Prostate gland (tissue), 2 donors: ENCODE measurements at places on chromosomes 7 and 10. TPM values are rescaled to one million over a fixed set of nuclear protein-coding genes. Genes with fewer than 3 reads are reported as not detected.

- DNase-seq, result no peak
Measured at GRCh38 chr7:47031786-47032535, 550.0 kb downstream of the TNS3 start.

NPFFR1 gene
- total RNA-seq, result 1.1 TPM

HOXA3 gene
- total RNA-seq, result 3.1 TPM

DNA sequence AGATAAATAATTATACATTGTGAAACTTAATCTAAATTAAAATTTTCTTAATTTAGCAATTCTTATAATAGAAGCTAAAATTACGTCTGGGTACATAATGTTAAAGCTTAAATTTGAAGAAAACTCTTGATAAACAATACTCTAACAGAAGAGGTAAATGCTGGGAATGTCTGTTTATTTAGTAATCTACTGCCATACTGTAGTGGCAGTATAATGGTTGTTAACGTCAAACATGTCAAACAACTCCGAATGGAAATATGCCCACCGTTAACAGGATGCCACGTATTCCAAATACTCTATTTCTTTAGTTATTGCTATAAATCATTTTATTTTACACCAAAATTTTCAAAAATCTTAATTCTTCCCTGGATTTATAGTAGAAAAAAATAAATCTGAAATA lies 40.0 kb upstream of the PTPN12 start:
- no peak for DNase-seq

GRCh38 chr10:36324831-36325230 lies 682.7 kb upstream of the FZD8 start:
- no peak for DNase-seq

DNA sequence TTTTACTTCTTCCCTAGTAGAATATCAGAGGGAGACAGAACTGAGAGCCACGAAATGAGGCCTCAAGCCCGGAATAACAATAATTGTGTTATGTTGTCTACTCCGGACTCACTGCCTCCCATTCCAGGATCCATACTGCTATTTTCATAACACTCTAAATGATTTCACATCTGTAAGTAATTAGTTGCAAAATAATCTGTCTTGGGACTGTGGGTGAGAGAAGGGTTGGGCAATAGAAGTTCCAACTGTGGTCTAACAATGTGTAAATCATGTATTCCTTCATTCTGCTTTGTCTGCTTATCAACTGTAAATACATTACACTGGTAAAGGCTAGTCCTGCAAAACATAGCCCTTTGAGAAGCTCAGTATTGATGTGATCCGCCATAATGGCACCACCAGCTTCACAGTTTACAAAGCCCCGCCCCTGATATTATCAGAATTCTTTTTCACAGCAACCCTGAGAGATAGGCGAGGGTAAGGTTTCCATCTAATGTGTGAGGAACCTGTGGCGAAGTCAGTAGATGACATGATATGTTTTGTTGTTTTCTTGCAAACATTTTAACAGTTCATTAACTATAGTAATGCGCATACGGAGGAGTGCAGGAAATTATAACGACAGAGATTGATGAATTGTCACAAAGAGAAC lies 265.7 kb upstream of the BMPER start:
- DNase-seq, result no peak

MYPN gene
- 1.8 TPM for total RNA-seq

PTPN20 gene
- total RNA-seq, result 10.2 TPM

GPR26 gene
- total RNA-seq, result 0.23 TPM

HOXA9 gene
- 14.7 TPM for total RNA-seq

CUL2 gene
- 15.9 TPM for total RNA-seq

DNA sequence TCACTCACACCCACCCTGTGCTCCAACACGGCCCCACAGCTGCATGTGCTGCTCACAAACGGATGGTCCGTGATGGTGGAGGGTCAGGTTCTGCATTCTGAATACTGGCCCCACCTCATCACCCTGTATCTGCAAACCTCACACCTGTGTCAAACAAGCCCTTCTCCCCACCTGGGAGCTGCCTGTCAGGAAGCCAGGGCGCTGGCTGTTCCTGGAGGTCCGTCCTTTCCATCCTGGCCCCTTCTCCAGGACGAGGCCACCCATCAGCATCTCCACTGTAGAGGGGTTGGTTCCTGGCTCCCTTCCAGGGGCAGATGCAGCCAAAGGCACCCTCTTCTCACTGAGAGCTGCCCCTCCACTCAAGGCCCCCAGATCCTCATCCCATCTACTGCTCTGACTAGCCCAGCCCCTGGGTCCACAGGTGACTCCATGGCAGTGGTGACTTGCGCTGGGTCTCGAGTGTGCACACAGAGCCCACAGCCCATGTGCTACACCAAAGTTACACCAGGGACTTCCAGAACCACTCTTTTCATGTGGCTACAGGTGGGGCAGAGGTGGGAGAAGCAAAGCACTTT lies 229.4 kb downstream of the TNS3 start:
- DNase-seq, result no peak

GRCh38 chr10:93598157-93598556 lies 2.9 kb downstream of the RBP4 start:
- DNase-seq, result no peak

GRCh38 chr7:120992965-120993494 lies 4.5 kb downstream of the CPED1 start:
- DNase-seq, result no peak

SPDYE11 gene
- total RNA-seq, result not detected

DNA sequence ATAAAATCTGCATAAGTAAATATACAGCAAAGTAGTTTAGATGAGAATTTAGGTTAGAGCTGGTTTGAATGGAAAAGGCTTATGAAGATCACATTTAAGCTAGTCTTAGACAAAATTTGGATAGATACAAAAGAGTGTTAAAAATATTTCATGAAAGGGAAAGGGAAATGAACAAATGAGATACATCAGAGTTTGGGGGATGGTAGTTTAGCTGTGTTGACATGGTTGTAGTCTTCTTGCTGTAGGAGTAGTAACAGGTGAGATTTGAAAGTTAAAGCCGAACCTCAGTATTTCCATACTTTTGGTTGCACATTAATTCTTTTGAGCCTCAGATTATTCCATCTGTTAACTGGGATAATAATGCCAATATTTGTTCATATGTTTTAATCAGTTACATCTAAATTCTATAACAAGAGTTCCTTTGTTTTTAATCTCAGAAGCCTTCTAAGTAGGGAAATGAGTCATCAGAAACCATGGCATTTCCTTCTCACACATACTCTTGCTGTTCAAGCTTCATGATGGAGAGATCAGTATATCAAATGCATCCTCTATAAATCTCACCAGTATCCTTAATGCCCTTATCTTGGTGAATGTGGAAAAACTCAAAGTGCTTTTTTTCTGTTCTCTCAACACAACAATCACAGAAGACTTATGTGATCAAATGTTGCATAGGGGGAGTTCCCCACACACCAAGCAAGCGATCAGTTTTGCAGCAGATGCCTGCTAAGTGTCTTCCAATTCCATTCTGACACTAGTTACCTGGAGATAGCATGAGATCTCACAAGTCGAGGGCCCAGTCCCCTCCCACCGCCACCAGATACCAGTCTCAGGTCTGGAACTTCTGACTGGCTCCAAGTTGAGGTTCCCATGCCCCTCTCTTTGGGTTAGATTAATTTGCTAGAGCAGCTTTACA lies 84.7 kb downstream of the MAPK8 start:
- DNase-seq, result no peak

PLAU gene
- total RNA-seq, result 11.0 TPM

CCL24 gene
- total RNA-seq, result not detected

TMEM106B gene
- total RNA-seq, result 75.5 TPM

TBX20 gene
- total RNA-seq, result 1.2 TPM

GLI3 gene
- total RNA-seq, result 9.2 TPM

HOXA5 gene
- 12.9 TPM for total RNA-seq

GRCh38 chr10:125092564-125093031 lies 67.8 kb downstream of the CTBP2 start:
- DNase-seq, result no peak

DNA sequence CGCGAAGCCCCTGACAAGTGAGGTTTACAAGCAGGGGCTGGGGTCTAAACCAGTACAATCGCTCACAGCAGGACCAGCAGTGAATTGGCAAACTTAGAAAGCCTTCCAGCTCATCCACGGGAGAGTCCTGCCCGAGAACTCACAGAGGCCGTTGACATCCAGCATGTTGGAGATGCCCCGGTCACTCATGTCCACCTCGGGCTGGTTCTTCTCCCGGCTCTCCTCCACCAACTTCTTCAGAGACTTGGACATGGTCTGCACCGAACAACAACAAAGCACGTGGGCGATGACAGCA lies 447 bp downstream of the RSU1 start:
- DNase-seq, result no peak

DNA sequence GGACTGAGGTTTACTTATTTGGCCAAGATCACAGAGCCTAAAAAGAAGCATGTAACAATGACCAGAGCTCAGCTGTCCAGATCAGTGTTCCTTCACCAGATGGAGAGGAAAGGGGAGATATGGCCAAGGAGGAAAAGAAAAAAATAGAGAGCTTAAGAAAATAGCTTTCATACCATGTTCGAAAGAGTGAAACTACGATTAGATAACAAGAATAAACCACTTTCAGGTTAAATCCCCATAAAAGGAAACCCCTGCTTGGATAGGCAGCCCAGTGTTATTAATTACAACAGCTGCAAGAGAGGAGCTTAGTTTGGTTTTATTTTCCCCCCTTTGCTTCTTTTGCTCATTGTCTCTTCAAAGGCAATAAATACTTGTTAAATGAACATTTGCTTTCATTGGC lies 160.8 kb downstream of the ZNF438 start:
- no peak for DNase-seq

DNA sequence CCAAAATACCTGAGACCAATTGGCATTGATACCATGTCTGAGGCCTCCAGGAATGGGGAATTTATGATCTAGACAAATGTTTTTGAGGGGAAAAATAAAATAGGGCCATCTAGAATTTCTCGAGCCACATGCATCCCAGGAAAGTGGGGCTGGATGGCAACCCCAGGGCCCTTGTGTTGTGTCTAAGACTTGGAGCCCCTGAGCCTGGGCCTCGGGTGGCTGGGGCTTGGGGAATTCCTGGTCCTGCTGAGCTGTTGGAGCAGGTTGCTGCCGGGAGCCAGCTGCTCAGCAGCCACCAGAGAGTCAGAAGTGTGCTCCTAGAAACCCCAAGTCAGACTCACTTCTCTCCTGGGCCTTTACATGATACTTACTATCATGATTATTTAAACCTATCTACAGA lies 172.9 kb downstream of the WDR37 start:
- no peak for DNase-seq

- no peak for DNase-seq
Measured at GRCh38 chr10:132229834-132230556, 43.2 kb downstream of the DPYSL4 start.

DNA sequence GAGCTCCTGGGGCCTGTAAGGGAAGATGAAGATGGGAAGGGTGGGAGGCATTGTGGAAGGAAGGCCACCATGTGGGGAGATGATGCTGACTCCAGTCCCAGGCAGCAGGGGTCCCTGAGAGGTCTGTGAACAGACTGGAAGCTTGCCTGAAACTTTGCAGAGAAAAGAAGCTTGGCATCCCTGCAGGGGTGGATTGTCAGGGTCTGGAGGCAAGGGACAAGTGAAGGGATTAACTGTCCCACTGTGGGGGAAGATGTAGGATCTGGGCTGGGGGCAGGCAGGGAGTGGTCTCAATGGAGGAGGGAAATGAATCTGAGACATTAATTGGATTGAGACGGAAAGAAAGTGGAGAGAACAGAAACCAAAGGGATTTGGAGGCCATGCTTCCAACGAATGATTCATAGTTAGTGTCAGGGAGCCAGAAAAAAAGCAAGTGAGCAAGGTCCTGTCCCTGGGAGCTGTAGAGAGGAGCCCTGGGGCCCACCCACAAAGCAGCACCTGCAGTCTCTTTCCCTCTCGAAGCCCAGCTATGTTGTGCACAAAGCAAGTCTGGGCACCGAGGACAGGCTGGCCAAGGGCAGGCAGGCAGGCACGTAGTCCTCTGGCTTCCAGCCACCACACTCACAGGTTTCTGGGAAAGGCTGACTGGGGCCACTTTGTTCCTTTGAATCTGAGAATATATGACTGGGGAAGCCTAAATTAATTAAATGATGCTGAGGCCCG lies 4.7 kb upstream of the SLC18A3 start:
- no peak for DNase-seq

DNA sequence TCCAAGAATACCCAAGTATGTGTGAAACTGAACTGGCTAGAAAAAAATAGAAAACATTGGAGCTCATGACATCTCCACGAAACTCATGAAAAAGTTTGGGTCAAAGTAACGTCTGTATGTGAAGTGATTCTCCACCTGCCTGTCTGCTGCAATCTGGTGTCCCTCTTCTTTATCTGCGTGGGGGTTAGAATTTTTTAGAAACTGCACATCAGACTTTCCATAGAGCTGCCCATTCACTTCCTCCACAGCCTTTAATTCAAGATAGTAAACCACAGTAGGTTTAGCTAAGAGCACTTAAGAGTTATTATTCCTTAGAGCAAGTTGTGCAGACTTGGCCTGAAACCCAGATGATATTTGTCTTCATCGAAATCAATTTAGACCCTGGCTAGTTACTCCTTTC lies 55.3 kb downstream of the SCIN start:
- no peak for DNase-seq

- no peak for DNase-seq
Measured at GRCh38 chr10:7696545-7696944, 6.6 kb upstream of the ITIH2 start.

GRCh38 chr7:136698977-136699376 lies 169.5 kb upstream of the CHRM2 start:
- DNase-seq, result no peak

CHRM2 gene
- not detected for total RNA-seq
